ENCODE measurements at places on chromosomes 3 and 15. TPM values are rescaled to one million over a fixed set of nuclear protein-coding genes. Genes with fewer than 3 reads are reported as not detected.

- H3K27ac ChIP-seq, result no peak overlapping the region
- H3K4me3 ChIP-seq, result no peak overlapping the region
- peaks cover 3% of the 10 kb centered on the region for H3K36me3 ChIP-seq
- no peaks in the 10 kb centered on the region for H3K27me3 ChIP-seq
- H3K4me1 ChIP-seq, result no peaks in the 10 kb centered on the region
- no peak for DNase-seq
These were observed 22.8 kb downstream of the SLC12A6 start for GRCh38 chr15:34314491-34315490.

- peak; percentile 20 for DNase-seq
- H3K4me3 ChIP-seq, result no peak overlapping the region
- H3K27me3 ChIP-seq, result no peaks in the 10 kb centered on the region
- no peak overlapping the region for H3K27ac ChIP-seq
- H3K4me1 ChIP-seq, result no peaks in the 10 kb centered on the region
These were observed 120.5 kb downstream of the LRIG1 start for GRCh38 chr3:66380200-66380932.

Gene FAN1
- total RNA-seq, result 28.2 TPM

Gene ARPIN
- total RNA-seq, result 5.5 TPM

DNA sequence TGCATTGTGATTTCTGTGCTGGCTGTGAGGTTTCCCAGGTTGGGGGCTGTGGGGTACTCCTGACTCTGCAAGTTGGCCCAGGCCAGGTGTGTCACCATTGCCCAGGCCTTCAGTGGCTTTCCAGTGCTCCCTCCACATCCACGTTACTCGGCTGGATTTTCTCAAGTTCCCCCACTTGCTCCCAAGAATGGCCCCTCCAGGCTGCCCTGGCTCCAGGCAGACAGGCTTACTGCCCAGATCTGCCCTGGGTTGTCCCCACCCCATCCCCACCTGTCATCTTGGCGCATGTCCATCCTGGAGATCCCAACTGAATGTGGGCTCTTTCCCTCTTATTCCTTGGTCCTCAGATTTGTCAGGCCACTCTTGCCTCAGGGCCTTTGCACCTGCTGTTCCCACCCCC is 3.6 kb downstream of the APBA2 start:
- no peak overlapping the region for H3K27ac ChIP-seq
- no peak overlapping the region for H3K4me3 ChIP-seq
- DNase-seq, result no peak
- no peaks in the 10 kb centered on the region for H3K36me3 ChIP-seq

DNA sequence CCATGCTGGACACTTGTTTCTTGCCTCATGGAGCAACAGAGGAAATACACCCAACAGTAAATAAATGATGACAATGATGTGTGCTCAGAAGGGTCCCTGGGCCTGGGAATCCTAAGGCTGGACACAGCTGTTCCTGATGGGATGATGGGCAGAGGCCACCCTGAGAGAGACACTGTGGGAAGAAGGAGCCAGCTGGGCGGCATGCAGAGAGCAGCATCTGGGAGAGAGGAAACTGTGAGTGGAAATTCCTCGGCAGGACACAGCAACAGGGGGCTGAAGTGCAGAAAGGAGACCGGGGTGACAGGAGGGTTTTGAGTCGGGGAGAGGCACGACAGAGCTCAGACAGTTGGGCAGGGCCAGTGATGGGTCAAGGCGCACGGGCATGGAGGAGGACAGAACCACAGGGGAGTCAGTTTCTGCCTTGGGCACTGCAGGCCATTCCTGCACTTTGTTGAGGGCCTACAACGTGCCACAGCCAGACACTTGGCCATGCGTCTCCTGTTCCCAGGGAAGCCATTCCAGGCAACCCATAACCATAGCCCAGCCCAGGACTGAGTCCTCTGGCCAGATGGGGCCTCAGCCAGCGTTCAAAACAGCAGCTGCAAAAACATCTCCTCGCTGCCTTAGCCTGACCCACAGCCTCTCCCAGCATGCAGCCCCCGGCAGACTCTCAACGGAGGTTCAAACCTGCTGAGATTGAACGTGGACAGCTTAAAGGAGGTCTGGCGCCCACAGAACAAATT is 36.7 kb upstream of the SLC6A1 start:
- H3K4me3 ChIP-seq, result no peak overlapping the region
- H3K36me3 ChIP-seq, result no peaks in the 10 kb centered on the region
- no peak for DNase-seq
- H3K27ac ChIP-seq, result no peak overlapping the region
- H3K4me1 ChIP-seq, result no peaks in the 10 kb centered on the region

Gene CFAP100
- 0.44 TPM for total RNA-seq

Gene GOLGA8N
- 0.57 TPM for total RNA-seq

Gene IL17RE
- 2.1 TPM for total RNA-seq

- H3K27ac ChIP-seq, result no peak overlapping the region
- H3K36me3 ChIP-seq, result peaks cover 13% of the 10 kb centered on the region
- no peaks in the 10 kb centered on the region for H3K4me1 ChIP-seq
- H3K27me3 ChIP-seq, result no peaks in the 10 kb centered on the region
- no peak for DNase-seq
- no peak overlapping the region for H3K4me3 ChIP-seq
These were observed 99.6 kb downstream of the TUSC7 start for GRCh38 chr3:116809208-116809607.

DNA sequence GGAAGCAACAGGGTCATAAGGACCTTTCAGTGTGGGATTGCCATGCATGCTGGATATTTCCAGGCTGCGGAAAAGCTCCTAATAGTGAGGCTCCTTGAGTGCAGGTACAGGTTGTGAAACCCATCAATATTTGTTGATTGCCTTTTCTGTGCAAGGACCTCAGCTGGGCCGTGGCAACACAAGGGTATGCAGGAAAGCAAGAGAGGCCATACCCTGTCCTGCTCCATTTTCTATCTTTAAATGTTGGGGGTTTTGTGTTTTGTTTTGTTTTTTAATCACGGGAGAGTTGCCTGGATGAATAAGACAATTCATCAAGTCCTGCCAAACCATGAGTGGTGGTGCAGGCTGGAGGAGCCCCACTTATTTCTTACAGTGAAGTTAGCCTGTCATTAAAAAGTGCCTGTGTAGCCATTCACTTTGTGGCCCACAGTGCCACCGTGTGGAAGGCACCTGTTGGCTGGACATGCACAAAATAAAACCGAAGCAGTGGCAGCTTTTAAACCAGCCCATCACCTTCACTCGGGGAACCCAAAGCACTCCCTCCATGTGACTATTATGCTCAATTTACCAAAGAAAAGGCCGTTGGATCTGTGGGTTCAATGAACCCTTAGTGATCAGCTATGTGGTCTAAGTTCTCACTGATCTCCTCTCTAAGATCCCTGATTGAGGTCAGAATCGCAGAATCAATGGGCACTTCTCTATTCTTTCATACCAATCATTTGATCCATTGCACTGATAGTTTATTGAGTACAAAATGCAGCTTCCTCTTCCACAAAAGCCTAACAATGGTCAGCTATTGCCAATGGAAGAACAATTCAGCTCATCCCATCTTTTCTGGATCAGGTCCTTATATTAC is 42.2 kb downstream of the CLDN18 start:
- no peaks in the 10 kb centered on the region for H3K27me3 ChIP-seq
- no peak overlapping the region for H3K4me3 ChIP-seq
- H3K27ac ChIP-seq, result no peak overlapping the region
- peaks cover 4% of the 10 kb centered on the region for H3K36me3 ChIP-seq
- no peaks in the 10 kb centered on the region for H3K4me1 ChIP-seq
- peak; percentile 62 for DNase-seq

Gene ZMAT3
- 10.5 TPM for total RNA-seq

GRCh38 chr3:41482134-41482533 is 282.8 kb downstream of the CTNNB1 start:
- no peaks in the 10 kb centered on the region for H3K27me3 ChIP-seq
- H3K4me1 ChIP-seq, result peaks cover 3% of the 10 kb centered on the region
- no peaks in the 10 kb centered on the region for H3K36me3 ChIP-seq

Gene SCN11A
- 0.17 TPM for total RNA-seq

- H3K4me1 ChIP-seq, result no peaks in the 10 kb centered on the region
- H3K4me3 ChIP-seq, result no peak overlapping the region
- no peak for DNase-seq
- H3K27me3 ChIP-seq, result no peaks in the 10 kb centered on the region
- no peak overlapping the region for H3K27ac ChIP-seq
These were observed 38.6 kb downstream of the UMPS start for GRCh38 chr3:124768812-124769211.

DNA sequence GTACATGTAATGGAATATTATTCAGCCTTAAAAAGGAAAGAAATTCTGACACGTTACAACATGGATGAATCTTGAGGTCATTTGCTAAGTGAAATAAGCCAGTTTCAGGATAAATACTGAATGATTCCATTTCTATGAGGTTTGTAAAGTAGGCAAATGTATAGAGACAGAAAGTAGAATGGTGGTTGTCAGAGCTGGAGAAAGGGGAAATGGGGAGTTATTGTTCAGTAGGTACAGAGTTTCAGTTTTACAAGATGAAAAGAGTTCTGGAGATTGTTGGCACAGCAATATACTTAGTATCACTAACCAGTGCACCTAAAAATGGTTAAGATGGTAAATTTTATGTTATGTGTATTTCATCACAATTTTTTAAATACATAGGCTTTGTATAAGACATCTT is 60.6 kb downstream of the USP8 start:
- H3K36me3 ChIP-seq, result peaks cover 40% of the 10 kb centered on the region
- no peak for DNase-seq
- no peaks in the 10 kb centered on the region for H3K27me3 ChIP-seq

DNA sequence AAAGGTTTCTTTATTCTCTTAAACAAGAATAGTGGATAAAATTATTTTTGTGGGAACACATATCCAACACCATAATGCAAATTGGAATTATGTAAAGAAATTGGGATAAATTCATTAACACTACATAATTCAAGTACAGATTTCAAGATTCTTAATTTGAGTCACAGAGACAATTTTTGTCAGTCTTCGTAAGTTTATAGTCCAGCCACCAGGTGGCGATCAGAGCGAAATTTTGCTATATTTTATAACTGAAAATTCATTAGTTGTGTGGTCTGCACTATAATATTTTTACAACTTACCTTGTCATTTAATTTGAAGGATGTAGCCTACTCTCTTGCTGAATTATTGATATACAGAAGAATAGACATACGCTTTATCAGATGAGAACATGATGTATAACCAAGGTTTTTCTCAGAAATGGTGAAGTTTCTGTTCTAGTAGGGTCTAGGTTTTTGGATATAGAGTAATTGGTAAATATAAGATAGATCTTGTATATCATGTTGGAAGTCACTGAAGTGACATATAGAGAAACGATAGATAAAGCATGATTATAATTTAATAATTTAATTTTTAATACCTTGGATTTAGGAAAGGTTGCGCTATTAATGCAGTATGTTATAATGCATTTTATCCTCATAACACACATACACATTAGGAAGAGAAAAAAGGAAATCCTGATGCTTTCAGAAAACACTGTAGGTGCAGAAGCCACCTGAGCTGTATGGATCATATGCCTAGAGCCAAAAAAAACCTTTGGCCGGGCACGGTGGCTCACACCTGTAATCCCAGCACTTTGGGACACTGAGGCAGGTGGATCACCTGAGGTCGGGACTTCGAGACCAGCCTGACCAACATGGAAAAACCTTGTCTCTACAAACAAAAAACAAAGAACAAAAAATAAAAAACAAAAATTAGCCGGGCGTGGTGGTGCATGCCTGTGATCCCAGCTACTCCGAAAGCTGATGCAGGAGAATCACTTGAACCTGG is 31.7 kb downstream of the PLSCR4 start:
- no peak overlapping the region for H3K4me3 ChIP-seq
- H3K36me3 ChIP-seq, result no peaks in the 10 kb centered on the region
- no peaks in the 10 kb centered on the region for H3K4me1 ChIP-seq

Gene STRC
- 0.97 TPM for total RNA-seq

Gene FGF12
- total RNA-seq, result 5.1 TPM

- no peak overlapping the region for H3K27ac ChIP-seq
- H3K36me3 ChIP-seq, result no peaks in the 10 kb centered on the region
- no peak for DNase-seq
- peaks cover 4% of the 10 kb centered on the region for H3K4me1 ChIP-seq
- H3K27me3 ChIP-seq, result no peaks in the 10 kb centered on the region
These were observed 295.3 kb downstream of the TLE3 start for GRCh38 chr15:69802432-69802831.

DNA sequence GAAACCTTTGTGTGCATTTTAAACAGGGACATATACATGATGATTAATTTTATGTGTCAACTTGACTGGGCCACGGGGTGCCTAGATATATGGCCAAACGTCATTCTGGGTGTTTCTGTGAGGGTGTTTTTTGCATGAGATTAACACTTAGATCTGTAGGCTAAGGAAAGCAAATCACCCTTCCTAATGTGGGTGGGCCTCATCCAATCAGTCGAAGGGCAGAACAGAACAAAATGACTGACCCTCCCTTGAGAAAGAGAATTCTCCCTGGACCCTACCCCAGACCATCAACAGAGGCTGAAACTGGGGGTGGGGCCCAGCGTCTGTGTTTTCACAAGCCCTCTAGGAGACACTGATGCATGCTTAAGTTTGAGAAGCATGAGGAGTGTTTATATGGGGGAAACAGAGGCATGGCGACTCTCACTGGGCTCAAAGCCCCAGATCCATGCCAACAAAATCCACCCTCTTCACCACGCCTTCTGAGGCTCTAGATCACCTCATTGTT is 56.2 kb downstream of the ITGA11 start:
- no peak overlapping the region for H3K27ac ChIP-seq
- no peak for DNase-seq
- no peak overlapping the region for H3K4me3 ChIP-seq

Gene ZNF80
- total RNA-seq, result not detected

GRCh38 chr3:123700791-123701722 is 116.2 kb upstream of the HACD2 start:
- DNase-seq, result no peak
- no peaks in the 10 kb centered on the region for H3K4me1 ChIP-seq
- H3K27me3 ChIP-seq, result no peaks in the 10 kb centered on the region
- no peak overlapping the region for H3K27ac ChIP-seq
- H3K36me3 ChIP-seq, result no peaks in the 10 kb centered on the region

Gene BDH1
- 23.8 TPM for total RNA-seq

GRCh38 chr15:57525581-57525980 is 66.1 kb upstream of the MYZAP start:
- no peaks in the 10 kb centered on the region for H3K27me3 ChIP-seq
- no peak overlapping the region for H3K4me3 ChIP-seq
- no peak overlapping the region for H3K27ac ChIP-seq

DNA sequence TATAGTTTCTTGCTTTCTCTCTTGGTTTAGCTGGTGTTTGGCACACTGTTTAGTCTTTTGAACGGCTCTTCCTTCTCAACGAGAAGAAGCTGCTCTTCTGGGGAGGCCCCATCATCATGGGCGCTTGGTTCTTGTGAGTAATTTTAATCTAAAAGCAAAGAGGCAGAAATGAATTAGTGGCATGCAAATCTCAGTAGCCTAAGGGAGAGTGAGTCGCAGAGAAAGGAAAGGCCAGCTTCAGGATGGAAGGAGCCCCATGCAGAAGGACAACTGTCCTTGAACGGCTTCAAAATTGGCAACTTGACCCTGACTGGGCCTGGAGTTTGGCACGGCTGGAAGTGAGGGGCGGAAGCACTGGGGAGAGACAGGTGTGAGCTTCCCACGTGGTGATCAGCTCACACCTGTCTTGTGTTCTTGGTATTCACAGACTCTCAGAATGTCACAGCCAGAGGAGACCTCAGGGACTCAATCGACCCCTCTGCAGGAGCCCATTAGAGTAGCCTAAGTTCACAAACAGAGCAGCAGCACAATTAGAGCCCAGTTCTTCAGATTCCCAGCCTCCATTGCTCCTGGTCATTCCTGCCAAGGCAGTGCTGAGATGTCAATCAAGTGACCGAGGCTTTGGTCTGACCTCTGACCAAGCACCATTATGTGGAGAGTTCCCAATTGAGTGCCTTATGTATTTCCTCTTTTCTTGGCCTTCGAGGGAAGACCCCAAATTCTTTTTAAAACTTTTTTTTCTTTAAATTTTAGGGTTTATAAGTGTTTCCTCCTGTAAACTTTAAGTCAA is 41.3 kb upstream of the ETV5 start:
- H3K36me3 ChIP-seq, result peaks cover 1% of the 10 kb centered on the region
- H3K4me3 ChIP-seq, result no peak overlapping the region
- no peak for DNase-seq
- no peaks in the 10 kb centered on the region for H3K27me3 ChIP-seq

Gene KNSTRN
- 53.9 TPM for total RNA-seq
